ENCODE measurements at places on chromosomes 7 and 10.

GRCh38 chr10:84551437-84552120 is 223.2 kb downstream of the CCSER2 start:
- no peak for DNase-seq

DNA sequence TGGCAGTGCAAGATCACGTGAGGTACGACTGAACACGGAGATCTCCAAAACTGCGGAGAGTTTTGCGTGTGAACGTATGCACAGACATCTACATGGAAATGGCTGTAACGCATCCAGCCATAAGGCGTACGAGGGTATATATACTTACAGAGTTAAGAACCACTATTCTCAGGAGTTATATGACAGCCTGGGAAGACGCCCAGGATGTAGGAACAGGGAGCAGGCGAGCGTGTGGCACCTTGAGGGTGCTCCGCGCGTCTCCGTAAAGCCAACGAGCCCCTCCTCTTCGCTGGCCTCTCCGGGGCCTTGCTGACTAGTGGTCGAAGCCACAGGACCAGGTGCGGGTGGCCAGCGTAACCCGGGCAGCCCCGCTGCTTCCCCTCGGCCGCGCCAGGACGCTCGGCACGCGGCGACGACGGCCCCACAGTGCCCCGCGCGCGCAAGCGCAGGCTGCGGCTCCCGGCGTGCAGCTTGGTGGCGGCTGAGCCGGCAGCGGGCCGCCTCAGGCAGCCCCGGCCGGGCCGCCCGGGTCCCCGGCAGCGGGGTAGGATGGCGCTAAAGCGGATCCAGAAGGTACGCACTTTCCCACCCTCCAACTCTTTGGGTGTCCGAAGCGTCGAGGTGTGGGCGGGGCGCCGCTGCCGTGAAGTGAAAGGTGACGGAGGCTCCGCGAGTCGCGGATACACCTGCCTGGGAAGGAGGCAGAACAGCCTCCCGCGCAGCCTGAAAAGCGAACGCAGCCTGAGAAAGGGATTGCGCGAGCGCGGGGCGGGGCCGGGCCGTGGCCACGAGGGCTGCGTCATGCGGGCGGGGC is at the start of gene UBE2D4:
Gene UBE2D4, plus strand, starts transcription at position 453 of the 814 bp plus-strand sequence. Its CDS starts 97 bp downstream, at position 550.
- peak; percentile 83 for DNase-seq

GRCh38 chr7:47685712-47686376 is 103.9 kb upstream of the TNS3 start:
- no peak for DNase-seq

DNA sequence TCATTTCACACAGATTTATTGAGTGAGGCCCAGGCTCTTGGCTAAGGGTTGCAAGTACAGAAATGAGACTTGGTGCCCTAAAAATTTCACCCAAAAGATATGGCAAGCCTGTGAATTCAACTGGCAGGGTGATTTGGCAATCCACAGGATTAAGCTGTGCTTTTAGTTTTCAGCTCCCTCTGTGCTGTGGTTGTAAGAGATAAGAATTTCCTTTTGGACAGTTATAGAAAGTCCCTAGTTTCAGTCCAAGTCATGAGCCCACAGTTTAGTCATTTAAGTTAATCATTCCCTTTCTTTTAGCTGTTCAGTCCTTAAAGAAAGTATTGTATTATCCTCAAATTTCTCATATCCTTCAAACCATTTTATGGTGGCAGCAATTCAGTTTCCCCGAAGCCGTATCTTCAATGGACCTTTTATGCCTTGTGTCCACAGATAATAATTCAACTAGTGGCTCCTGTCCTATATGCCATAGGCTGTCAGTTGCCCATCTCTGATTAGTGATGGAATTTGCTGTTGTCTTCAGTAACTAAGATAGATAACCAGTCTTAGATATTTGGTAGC is 73.4 kb upstream of the NAMPT start:
- no peak for DNase-seq

DNA sequence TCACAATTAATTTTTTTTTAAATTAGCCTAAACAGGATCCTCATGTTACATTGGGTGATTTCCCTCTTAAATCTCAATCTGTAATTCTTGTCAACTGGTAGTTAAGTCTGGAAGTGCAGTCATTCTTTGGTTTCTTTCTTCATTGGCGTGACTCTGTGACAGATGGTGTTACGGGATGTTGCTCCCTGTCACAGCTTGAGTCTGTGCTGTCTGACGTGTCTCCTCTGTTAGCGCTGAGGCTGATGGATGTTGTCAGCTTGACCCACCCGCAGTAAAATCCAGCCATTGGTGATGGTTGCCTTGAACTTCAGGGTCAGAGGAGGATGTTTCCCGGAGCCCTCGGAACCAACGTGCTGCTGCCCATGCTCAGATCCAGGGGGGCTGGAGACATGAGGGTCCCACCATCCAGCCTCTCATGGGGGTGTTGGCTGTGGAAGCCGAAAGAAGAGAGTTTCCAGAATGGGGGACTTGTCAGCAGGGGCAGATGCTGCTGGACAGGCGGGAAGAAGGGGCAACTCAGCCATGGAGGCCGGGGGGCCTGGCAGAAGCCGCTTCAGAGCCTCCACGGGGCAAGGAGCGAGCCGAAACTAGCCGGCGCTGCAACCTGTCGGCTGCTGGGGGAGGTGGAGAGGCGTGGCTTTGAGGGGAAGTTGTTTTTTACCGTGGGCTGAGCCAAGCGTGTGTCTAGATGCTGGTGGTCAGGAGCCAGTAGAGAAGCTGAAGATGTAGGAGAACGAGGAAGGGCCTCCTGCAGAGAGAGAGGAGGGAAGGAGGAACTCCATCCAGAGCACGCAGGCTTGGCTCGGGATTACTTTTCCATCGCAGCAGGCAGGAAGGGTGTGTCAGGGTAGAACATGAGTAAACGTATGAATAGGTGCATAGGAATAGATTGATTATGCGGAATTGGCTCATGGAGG is 3.5 kb downstream of the SUN1 start:
- DNase-seq: no peak

Data from mesothelial cell of epicardium (in vitro differentiated cells).